Smooth muscle cell of bladder (primary cell): ENCODE measurements at places on chromosomes 6 and 20. TPM values are rescaled to one million over a fixed set of nuclear protein-coding genes. Genes with fewer than 3 reads are reported as not detected.

Gene MDFI
- 0.55 TPM in 1 of 2 replicates, not detected in the other for total RNA-seq

Gene BANF2
- total RNA-seq, result not detected in 2 replicates

Gene BHLHE23
- not detected in 2 replicates for total RNA-seq

Gene RHAG
- not detected in 2 replicates for total RNA-seq

Gene BTNL2
- not detected in 2 replicates for total RNA-seq

Gene PRDM13
- total RNA-seq, result not detected in 2 replicates

Gene FAM83B
- under 0.01 TPM in 1 of 2 replicates, not detected in the other for total RNA-seq

Gene CLPSL2
- total RNA-seq, result not detected in 2 replicates

Gene EPPIN
- total RNA-seq, result not detected in 2 replicates

Gene ARFGAP1
- total RNA-seq, result 68.0 and 93.2 TPM in 2 replicates

Gene DNAH8
- total RNA-seq, result 0.09 TPM in 1 of 2 replicates, not detected in the other

Gene STK35
- total RNA-seq, result 9.2 and 14.1 TPM in 2 replicates

Gene PRPH2
- total RNA-seq, result 1.8 and 2.5 TPM in 2 replicates

Gene NKAIN4
- total RNA-seq, result 0.18 TPM in 1 of 2 replicates, not detected in the other

Gene FOXC1
- total RNA-seq, result 0.28 and 0.71 TPM in 2 replicates

Gene CUL9
- total RNA-seq, result 18.5 and 27.7 TPM in 2 replicates

Gene HLA-DPB1
- total RNA-seq, result 2.3 and 15.9 TPM in 2 replicates

Gene OR2B6
- not detected in 2 replicates for total RNA-seq

Gene TREML4
- 0.14 TPM in 1 of 2 replicates, not detected in the other for total RNA-seq

Gene L3MBTL3
- 4.7 and 7.1 TPM in 2 replicates for total RNA-seq
